CD4-positive, alpha-beta T cell treated with Interferon gamma for 1 hour (primary cell): ENCODE measurements at places on chromosomes 7 and 10.

DNA sequence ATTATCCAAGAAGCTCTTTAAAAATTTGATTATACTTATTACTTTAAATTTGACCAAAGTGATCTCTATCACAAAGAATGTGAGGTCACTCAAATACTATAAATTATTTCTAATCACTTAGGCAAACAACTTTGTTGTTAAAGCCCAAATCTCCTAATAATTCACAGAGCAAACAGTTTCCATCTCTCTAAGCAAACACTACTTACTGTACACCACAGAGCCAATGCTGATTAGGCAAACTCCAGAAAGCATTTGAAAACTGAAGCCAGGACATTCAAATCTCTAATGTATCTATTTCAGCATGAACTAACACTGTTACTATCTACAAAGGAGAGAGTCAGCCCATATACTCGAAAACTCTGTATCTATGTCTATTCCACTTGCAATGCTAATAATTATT lies 107.1 kb downstream of the RNF32 start:
- no peak for DNase-seq

DNA sequence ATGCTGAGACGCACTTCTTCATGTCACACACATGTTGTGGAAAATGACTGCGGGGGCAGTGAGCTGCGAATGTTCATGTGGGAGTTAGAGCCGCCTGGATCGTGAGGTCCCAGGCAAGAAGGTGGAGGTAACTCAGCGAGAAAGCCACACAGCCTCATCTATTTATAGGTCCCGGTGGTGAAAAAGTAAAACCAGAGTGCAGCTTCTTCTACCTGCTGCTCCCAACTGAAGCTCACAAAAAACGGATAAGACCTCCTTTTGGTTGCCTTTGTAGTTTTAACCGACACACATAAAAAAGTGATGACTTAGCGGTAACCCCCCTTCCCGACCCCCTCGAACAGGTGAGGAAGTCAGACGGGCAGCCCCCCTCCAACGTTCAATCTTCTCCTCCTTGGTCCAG lies 276.9 kb downstream of the GATA3 start:
- DNase-seq: no peak

- DNase-seq: peak; percentile 30
These were observed 171.1 kb upstream of the TBX20 start for GRCh38 chr7:35424869-35425495.

GRCh38 chr7:78529392-78529791 lies 730.8 kb downstream of the PHTF2 start:
- no peak for DNase-seq

DNA sequence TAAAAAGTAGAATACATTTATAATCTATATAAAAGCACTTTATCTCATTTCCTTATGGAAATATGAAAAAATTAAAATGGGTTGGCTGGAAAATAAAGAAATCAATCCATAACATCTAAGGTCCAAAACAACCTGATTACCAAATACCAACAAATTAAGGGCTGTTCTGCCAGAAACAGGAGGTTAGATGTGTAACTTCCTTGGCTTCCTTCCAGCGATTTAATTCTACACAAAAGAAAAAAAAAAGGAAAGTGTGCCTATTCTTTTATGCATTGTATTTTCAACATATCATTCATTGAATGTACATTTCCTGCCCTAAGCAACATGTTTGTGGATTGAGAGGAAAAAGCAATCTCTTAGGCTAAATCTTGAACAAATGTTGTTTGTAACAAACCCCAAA lies 36.2 kb upstream of the USP6NL start:
- no peak for DNase-seq

- DNase-seq: peak; percentile 43
These were observed 86.9 kb downstream of the JAZF1 start for GRCh38 chr7:28093623-28094232.

- DNase-seq: peak; percentile 30
These were observed 30.3 kb downstream of the PIK3CG start for GRCh38 chr7:106895246-106895864.

DNA sequence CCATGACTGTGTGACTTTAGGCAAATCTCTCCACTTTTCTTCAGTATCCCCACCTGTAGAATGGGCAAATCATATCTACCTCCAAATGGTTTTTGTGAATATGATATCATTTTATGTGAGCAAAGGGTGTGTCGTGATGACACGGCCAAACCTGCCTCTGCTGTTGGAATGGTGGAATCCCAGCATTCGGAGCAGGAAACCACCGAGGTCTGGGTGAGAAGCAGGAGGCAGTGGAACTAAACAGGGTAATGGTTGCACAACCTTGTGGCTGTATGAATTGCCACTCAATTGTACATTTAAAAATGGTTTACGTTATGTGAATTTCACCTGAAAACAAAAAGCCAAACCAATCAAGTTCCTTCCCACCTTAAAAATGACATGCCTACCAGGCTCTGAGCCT lies 131.4 kb upstream of the ZMIZ1 start:
- DNase-seq: no peak

DNA sequence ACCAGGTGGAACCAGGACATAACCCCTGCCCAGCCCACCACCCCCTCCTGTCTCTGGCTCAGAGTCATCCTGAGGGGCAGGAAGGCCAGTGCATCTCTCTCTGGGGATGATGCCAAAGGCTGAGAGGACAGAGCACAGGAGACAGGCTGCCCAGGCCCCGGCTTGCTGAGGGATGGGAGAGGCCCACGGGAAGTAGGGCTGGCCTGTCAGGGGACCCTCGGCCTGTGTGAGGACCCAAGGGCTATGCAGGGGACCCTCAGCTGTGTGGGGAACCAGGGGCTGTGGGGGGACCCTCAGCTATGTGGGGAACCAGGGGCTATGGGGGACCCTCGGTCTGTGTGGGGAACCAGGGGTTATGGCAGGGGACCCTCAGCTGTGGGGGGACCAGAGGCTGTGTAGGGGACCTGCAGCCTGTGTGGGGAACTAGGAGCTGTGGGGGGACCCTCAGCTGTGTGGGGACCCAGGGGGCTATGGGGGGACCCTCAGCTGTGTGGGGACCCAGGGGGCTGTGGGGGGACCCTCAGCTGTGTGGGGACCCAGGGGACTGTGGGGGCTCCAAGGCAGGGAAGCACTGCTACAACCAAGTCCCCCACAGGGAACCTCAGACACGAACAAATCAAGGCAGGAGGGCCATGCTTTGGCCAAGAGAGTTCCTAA lies 27.7 kb downstream of the EBF3 start:
- no peak for DNase-seq

- no peak for DNase-seq
These were observed 1.0 kb downstream of the CYP51A1 start for GRCh38 chr7:92133133-92133736.

DNA sequence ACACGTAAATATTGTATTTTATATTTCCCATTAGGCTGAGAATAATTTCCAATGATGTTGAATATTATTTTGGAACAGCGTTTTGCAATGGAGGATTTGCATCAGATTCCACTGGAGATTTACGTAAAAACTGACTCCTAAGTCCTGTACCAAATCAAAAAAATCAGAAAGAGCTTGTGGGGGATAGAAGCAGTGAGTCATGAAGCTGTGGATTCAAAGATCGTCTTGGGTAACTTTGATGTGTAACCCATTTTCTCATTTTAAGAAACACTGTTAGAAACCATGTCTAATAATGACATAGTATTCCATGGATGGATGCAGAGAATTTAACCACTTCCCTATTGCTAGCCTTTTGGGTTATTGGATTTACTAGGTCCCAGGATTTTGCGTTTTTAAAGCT lies 158.6 kb downstream of the INHBA start:
- no peak for DNase-seq

GRCh38 chr7:40640566-40640965 lies 505.8 kb downstream of the SUGCT start:
- DNase-seq: no peak
